ENCODE measurements at places on chromosomes 11 and 22.
A peak's percentile ranks its signal among the peaks of the same experiment; 100 is the strongest.

DNA sequence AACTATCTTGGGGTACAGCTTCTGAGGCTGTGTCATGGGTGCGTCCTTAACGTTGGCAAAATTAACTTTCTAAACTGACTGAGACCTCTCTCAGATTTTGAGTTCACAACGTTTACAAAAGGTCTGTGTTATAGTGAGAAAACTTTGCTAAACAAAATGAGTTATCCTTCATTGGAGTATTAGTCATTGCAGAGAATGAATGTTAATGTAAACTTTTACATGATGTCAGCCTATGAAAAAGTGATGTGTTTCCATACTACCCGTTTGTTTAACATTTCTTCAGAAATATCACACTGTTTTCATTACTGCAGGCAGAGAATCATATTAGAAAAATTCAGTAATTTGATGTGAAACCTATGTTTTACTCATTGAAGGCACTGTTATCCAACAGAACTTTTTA lies 32.1 kb downstream of the HSD17B12 start:
- DNase-seq = no peak

- peak; percentile 45 for DNase-seq
Observed at GRCh38 chr11:73152086-73152853, 10.2 kb upstream of the FCHSD2 start.

GRCh38 chr11:12968101-12968500 lies 41.0 kb upstream of the RASSF10 start:
- no peak for DNase-seq

DNA sequence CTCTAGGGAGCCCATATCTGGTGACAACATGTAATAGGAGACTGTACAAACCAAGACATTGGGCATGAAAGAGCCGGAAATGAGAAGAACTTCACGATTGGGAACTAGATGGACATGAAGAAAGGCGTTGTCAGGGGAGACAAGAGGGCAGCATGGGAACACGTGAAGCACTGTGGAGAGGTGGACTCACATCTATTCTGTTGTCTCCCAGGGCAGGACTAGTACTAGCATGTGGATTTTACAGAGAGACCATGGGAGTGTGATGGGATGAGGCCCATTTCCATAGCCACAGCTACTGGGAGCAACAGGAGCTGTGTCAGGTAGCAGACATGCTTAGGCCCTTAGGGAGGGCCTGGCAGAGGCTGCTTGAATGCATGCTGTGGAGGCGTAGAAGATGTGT lies 333.9 kb downstream of the OPCML start:
- no peak for DNase-seq

GRCh38 chr11:61045271-61045670 lies 57.0 kb upstream of the CD5 start:
- no peak for DNase-seq

DNA sequence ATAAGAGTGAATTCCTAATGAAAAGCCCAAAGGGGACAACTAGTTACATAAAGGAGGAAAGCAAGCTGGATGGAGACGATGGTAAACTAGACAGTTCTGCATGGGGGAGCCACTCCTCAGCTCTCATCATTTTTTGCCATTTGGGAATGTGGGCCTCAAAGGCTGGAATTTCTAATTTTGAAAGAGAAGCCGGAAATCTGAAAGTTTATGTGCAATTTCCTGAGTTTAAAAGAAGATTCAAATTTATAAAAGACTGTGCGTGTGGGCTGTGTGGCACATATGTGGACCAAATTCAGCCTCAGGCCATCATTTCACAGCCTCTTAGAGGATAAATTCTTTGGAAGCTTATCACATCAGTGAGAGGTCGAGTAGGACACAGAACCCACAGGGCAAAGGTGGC lies 18.3 kb upstream of the CRY2 start:
- DNase-seq = no peak

DNA sequence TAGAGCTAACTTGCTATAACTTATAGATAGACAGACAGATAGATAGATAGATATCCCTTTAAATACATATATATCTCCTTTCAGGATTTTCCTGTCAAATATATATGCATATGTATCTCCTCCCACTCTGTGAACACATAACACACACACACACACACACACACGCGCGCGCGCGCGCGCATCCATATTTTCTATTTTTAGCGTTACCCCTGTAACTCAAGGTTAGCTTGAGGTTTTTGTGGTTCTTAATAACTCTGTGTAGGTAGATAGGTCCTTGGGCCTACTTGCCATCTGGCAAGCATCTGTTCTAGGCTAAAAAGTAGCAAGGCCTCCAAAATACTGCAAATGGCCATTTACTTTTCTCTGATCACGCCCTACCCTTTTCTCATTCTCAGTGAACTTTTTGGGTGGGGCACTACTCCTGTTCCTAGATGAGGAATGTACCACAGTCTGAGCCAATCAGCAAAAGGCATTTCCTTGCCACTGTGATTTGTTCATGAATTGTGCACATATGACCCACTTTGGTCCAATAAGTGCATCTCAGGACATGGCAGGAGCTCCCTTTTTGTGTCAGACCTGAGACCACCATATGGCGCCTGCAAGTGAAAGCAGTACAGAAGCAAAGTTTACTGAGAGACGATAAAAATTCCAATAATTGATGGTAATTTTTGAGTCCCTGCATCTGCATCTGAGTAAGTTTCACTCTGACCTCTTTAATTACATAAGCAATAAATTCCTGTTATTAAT lies 740.5 kb upstream of the API5 start:
- no peak for DNase-seq

DNA sequence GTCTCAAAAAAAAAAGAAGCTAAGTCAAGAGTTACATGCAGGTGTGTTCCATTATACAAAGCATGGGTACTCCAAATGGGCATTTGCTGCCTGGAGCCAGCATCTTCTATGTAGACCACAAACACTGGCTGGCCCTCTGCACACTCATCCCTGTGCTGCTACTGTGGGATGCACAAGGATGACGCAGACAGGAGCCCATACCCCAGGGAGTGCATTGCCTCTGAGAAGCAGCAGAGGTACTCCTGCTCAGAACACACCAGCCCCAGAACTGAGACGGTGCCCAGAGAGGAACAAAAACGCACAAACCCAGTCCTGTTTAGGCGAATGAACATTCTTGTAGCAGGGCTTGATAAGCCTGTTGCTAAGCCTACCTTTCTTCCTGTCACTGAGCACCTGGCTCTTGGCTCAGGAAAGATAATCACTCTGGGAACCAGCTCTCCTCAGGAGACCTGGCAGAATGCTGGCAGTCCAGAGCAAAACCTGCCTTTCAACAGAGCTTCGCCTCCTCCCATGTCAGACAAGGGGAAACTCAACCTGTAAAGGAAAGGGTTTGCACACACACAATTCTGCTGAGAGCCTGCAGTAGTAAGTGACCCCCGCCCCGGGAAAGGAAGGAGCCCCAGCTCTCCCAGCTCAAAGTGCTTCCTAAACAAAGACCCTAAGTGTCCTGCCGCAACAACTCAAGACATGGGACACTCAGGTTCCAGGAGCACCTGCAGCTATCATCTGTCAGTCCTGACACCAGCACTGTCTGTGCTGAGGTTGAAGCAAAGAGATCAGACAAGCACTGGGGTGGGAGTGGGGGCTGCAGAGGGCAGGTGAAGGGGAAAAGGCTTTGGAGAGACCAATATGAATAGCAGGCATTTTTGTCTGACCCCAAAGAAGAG lies 145.7 kb downstream of the TENM4 start:
- DNase-seq = no peak

- no peak for DNase-seq
Observed at GRCh38 chr11:134752964-134753770, 341.1 kb upstream of the B3GAT1 start.

- DNase-seq = no peak
Observed at GRCh38 chr11:133916784-133917440, 39.9 kb downstream of the IGSF9B start.

GRCh38 chr11:126132319-126132718 lies 69.7 kb upstream of the CDON start:
- no peak for DNase-seq

DNA sequence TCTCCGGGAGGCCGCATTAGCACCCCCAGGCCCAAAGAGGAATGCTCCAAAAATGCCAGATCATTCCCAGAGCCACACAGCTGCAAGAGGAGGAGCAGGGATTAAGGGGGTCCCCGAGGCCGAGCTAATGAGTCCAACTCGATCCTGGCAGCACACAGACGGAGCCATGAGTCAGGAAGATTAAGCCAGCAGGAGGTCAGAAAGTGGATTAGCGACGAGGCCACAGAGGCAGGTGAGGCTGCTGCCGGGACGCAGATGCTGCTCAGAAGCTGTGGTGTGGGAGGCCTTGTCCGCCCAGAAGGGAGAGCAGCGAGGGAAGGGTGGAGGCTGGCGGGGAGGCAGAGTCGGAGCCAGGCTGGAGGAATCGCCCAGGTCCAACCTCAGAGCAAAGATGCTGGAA lies 120.5 kb downstream of the SHANK2 start:
- DNase-seq = no peak

DNA sequence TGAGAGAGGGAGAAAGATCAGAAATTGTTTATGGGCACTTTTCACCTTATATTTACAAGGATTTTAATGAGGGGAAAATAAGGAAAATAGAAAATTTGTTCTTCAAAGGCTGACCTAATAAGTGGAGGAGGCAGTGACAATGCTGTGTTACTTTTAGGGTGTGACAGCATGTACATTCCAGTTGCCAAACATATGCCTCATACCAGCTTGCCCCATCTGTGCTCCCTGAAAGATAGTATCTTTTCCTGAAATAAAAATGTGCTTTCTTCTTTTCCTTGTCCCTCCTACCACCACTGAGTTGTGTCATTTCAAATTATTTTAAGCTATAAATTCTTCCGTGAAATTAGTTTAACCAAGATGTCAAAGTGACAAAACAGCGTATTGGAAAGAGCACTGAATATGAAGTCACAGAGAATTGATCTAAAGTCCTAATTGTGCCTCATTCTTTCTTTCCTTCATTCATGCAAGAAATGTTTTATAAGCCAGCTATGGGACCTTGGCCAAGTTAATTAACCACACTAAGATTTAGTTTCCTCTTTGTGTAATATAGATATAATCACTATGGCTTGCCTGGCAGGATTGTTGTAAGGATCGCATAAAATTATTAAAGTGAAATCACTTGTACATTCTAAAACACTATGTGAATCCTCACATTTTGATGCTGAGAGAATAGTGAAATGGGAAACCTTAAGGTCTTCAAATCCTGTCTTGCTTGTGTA lies 1307.5 kb upstream of the TENM4 start:
- no peak for DNase-seq

DNA sequence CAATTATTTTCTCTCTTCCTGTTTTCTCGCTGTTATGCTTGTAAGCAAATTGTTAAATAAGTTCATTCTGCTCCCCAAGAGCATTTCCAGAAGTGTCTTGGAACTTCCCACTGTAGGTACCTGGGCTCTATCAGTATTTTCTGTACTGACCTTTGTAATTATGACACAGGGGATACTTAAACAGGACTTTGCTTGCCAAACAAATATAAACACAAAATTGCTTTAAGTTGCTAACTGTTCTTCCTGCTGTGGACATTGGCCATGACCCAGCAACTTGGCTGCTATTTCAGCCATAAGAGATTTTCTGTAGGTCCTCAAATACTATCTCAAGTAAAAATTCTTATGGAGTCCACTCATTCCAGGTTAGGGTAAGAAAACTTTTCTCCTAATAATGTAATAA lies 30.1 kb downstream of the SYT9 start:
- no peak for DNase-seq

GRCh38 chr11:86245369-86246292 lies 1.1 kb downstream of the EED start:
- DNase-seq = peak; percentile 13

DNA sequence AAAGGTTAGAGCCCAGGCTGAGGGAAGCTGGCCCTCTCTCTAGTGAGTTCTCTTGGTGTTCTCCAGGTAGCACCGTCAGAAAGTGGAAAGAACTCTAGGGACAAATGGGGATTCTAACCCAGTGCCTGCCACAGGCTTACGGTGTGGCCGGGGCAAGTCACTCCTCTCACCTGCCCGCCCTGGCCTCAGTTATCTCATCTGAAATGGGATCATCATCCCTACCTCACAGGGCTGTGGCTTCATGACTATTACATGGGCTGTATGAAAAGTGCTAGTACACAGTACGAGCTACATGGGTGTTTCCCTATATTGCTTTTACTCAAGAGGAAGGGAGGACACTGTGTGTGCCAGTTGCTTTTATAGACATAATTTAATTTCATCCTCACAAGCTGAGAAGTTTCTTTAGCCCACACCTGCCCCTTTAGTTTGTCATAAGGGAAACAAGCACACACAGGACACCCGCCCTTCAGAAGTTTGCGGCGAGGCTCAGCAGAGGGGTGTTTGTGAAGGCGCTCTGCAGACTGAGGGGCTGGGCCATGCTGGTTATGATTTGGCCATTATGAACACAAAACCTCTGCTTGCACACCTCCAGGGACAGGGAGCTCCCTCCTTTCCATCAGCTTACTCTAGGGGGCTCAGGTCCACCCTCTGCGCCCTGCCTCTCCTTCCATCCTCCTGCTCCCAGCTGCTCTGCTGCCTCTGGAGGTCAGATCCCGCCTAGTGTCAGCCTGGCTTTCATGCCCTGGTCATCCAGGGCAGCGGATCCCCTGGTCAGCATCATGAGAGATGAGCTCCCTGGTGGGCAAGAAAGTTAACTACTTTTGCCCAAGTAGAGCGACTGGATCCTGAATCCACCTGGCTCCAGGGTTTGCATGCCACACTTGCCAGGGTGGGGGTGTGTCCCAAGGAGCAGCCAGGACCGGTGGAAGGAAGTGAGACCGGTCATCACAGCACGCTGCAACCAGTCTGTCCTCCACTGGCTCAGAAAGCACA lies 1.2 kb downstream of the KLHL35 start:
- no peak for DNase-seq

- no peak for DNase-seq
Observed at GRCh38 chr22:36741204-36741793, 34.6 kb downstream of the IFT27 start.

DNA sequence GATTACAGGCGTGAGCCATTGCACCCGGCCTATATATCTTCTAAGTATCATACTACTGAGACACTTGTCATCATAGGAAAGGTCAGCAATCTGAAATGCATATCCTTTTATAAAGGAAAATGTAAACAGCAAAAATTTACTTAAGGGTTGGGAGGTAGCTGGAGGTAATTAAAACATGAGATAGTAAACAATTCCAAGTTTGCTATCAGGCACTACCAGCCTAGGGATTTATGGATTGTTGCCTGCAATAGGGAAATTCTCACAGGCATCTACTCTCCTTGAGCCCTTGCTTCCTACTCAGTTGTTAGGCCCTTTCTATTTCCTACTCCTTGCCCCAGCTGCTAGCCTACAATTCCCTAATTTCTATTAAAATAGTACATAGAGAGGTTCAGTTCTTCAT lies 16.1 kb downstream of the PGR start:
- no peak for DNase-seq

- DNase-seq = no peak
Observed at GRCh38 chr11:130737866-130738431, 178.3 kb downstream of the SNX19 start.

DNA sequence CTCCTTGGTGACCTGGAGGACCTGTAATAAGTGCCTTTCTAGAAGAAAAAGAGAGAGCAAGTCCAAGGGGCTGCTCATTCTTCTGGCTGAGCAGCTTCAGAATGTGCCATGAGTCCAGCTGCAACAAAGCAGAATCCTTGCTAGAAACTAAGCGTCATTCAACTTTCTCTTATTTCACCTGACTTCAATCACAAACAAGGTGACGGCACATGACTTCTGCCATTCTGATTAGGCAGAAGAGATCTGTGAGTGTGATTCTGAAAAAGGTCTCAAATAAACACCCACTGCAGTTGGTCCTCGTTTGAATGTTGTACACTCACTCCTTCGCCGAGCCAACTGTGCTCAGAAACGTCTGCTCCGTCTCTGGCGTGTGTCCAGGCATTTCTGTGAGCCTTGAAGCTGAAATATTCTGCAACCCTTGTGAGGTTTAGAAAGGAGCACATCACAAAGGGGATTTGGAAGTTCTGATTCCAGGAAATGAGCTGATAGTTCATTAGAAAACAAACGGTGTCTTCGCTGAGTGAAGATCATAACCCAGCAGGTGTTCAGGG lies 623.8 kb upstream of the KIRREL3 start:
- no peak for DNase-seq

Measured in stimulated activated naive B cell treated with anti-CD40 and anti-IgM and Interleukin-4, amounts not matched to agents 10 μg/mL and 1 μg/mL and 100 μg/mL, for 72 hours (primary cell).